BJ (cell line): ENCODE measurements at places on chromosomes 11 and 22. TPM values are rescaled to one million over a fixed set of nuclear protein-coding genes. Genes with fewer than 3 reads are reported as not detected.

DNA sequence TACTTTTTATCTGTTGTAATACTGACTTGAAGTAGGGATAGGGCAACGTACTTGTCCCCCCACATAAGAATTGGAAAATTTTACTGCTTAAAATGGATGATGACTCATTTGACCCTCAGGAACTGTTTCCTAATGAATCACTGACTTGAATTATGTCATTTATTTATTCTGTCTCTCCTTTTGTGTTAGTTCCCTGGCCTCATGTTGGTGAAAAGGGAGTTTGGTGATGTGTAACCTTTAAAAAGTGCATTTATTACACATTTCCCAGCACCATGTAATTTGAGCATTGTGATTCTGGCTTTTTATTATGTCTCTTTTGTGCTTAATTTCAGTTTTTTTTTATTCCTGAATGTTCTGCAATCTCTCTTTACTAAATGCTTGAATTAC, 20.3 kb upstream of the PGM2L1 start:
- DNase-seq = peak; percentile 53

DNA sequence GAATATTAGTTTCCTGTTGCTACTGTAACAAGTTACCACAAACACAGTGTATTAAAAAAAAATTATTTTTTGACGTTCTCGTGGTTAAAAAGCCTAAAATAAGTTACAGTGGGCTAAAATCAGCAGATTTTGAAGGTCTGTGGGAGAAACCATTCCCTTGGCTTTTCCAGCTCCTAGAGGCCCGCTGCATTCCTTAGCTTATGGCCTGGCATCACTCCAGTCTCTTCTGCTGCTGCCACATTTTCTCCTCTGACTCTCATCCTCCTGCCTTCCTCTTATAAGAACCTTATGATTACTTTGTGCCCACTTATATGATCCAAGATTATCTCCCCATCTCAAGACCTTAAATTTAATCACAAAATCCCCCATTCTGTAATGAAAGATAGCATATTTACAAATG, 392.7 kb downstream of the GUCY1A2 start:
- DNase-seq = no peak

CHRDL2 gene
- polyA plus RNA-seq = 0.09 TPM in 1 of 2 replicates, not detected in the other

DNA sequence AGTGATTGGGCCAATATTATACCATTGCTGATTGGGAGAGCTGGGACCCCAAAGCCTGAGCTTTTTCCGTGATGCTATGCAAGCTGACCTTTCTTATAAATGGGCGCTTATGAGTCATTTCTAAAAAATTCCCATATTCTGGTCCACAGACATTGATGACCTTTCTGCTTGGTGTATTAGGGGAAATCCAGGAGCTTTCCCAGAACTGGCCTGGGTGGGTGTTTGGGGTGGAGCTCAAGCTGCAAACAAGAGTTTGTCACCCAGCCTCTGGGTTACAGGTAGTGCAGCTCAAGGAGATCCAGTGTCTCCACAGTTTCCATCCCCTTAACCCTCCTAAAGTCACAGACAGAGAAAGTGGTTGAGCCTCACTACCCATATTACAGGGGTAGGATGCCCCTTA, 67.7 kb downstream of the CCDC81 start:
- no peak for DNase-seq

DNA sequence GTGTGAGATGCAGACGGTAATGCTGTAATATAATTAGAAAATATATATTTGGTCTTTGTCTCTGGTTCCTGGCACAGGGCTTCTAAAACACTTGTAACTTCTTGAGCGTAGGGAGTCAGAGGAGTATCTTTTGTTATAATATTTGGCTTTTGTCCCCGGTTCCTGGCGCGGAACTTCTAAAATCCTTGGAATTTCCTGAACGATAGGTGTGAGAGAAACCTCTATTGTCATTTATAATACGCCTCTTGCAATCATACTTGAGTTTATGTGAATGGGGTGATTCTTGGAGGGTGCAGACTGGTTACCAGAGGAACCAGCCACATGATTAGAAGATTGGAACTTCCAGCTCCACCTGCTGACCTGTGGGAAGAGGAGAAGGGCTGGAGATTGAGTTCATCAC, 54.1 kb upstream of the ZBED5 start:
- no peak for DNase-seq

DNA sequence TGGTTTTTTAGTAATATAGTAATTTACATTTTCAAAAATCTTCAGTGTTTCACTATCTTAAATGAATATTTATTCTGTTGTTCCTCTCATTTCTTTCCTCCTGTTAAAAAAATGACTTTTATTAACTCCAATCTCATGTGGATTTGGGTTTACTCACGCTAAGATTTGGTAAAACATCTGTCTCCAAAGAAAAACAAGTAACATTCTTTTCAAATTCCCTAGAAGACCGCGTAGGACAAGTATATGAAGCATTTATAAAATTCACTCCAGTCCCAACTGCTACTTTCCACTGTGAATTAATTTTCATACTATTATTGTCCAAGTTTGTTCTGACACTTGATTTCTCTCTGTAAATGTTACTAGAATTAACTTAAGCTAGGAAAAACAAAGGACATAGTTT, 26.2 kb downstream of the SBF2 start:
- DNase-seq = peak; percentile 21
